DMS79 treated with DMSO at 0.1 percent for 48 hours (cell line): ENCODE measurements at places on chromosomes 7 and 10.

- DNase-seq: no peak
Measured at GRCh38 chr10:28765641-28766040, 88.3 kb downstream of the BAMBI start.

DNA sequence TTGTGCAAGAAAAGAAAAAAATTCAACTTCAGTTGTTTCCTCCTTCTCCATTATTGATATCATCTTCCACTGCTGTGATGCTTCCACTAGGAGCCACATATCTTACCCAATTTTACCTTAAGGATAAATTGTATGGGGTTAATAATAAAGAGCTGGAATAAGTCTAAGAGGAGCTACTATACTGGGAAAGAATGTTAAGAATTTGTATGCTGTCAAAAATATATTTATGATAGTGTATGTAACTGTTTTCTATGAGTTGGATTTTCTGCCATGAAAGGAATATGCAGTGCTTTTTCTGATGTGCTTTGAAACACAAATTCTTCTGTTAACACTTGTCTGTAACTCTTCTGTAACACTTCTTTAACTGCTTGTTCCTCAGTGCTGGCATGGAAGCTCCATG is 219.1 kb downstream of the VTI1A start:
- no peak for DNase-seq

GRCh38 chr10:103154521-103155299 is 38.4 kb downstream of the NT5C2 start:
- no peak for DNase-seq

GRCh38 chr7:84841809-84842208 is 345.0 kb downstream of the SEMA3D start:
- no peak for DNase-seq

- DNase-seq: no peak
Measured at GRCh38 chr7:17293481-17293880, 5.0 kb upstream of the AHR start.

DNA sequence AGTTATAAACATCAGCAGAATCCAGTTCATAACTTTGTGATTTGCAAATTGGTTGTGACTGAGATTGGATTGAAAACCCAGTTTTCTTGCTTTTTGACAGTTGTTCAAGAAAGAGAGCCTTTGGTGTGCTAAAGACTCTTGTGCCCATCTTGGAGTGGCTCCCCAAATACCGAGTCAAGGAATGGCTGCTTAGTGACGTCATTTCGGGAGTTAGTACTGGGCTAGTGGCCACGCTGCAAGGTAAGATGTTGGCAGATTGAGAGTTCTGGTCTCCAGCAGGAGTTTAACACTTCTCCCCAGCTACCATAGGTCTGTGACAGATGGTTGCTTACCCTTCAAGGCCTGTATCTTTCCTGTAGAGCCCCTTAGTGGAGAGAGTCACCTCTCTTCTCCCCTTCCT is 2.6 kb downstream of the SLC26A4 start:
- no peak for DNase-seq

DNA sequence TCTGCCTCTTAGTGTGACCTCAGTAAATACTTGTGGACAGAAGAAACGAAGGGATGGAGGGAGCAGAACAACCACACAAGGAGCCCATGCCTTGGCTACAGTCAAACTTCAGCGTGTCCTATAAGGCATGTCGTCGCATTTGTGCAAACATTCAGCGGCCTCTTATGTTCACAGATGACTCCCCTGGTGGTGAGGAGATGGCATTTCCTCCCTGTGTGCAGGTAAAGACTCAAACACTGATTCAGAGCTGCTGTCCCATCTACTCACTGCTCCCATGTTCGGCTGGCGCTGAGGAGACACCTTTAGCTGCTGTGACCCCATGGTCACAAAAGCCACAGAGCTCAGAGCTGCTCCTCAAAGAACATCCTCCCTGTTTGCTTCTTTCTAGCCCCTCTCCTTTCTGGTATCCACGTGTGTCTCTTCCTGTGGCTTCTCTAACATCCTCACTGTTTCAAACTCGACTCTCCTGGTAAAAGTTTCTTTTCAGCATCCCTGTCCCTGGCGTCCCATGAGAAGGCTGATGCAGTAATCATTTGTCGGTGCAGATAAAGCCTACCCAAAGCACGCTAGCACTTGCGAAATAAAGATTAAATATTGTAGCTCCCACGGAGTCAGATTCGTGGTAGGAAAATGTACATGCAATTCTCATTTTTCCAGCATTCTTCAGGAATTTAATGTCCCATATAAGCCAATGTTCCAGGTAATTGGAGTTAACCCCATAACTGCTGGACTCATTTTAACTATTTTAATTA is 124.9 kb upstream of the NEBL start:
- no peak for DNase-seq

GRCh38 chr10:62238880-62239279 is 29.8 kb downstream of the RTKN2 start:
- no peak for DNase-seq

DNA sequence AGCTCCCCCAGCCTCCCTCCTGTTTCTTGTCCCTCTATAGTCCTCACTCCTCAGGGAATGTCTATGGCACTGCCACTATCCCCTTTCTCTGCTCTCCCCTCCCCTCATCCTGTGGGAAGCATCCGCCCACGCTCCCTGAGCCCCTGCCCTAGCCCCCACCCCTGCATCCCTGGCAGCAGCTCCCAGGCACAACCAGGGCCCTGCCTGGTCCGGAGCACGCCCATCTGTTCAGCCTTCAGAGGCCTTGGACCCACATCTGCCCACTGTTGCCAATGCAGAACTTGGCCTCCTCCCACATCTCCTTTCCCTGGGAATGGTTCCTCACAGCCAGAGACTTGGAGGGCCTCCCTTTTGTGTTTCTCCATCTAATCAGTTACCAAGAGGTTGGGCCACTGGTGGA is 20.4 kb upstream of the TBRG4 start:
- DNase-seq: no peak

DNA sequence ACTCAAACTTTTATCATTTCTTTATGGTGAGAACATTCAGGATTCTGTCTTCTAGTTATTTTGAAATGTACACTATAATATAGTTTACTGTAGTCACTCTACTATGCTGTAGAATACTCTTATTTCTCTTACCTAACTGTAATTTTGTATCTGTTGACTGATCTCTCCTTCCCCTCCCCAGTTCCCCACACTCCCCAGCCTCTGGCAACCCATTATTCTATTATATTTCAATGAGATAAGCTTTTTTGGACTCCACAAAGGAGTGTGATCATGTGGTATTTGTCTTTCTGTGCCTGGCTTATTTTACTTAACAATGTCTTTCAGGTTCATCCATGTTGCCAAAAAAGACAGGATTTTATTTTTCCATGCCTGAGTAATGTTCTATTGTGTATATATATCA is 71.4 kb upstream of the DYNC1I1 start:
- no peak for DNase-seq

DNA sequence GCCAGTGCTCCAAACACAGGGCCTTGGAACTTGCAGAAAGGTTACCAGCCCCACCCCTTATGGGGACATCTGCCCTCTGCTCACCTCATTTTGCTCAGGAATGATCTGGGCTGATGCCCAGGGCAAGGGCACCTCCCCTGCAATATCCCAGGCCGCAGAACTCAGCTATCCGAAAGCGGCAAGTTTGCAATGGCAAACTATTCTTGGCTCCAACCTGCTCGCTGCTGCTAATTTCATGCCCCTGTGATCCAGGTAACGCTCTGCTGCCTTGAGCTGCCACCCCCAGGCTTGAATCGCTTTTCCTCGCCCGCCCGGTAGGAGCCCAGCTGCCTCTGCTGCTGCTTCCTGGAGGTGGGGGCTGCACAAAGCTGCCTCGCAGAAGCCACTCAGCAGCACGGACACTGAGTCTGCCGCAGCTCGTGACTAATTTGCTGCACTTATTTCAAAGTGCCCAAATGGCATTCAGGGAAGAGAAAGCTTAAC is 18.2 kb downstream of the SLC29A3 start:
- DNase-seq: peak; percentile 63
